ENCODE measurements at places on chromosomes 3 and 15. TPM values are rescaled to one million over a fixed set of nuclear protein-coding genes. Genes with fewer than 3 reads are reported as not detected.

The TMEM45A gene
- 13.7 TPM for total RNA-seq

The CASR gene
- total RNA-seq = not detected

The CTXND1 gene
- total RNA-seq = not detected

The GASK1A gene
- 0.63 TPM for total RNA-seq

The FES gene
- 19.0 TPM for total RNA-seq

The PIERCE2 gene
- total RNA-seq = 6.6 TPM

The GOLGA8R gene
- total RNA-seq = 0.33 TPM

The SLC12A8 gene
- 15.5 TPM for total RNA-seq

The ACTRT3 gene
- total RNA-seq = 4.3 TPM
